ENCODE measurements at places on chromosomes 6 and 20. TPM values are rescaled to one million over a fixed set of nuclear protein-coding genes. Genes with fewer than 3 reads are reported as not detected.

The PPP1R3G gene
- 0.20 TPM for total RNA-seq

The RIPPLY2 gene
- total RNA-seq, result not detected

The OOEP gene
- 7.0 TPM for total RNA-seq

The C20orf202 gene
- total RNA-seq, result 0.22 TPM

The COL21A1 gene
- total RNA-seq, result 1.8 TPM

The LY6G6D gene
- total RNA-seq, result not detected

The PARD6B gene
- total RNA-seq, result 114 TPM

- H3K27ac ChIP-seq, result no peak overlapping the region
- no peaks in the 10 kb centered on the region for H3K27me3 ChIP-seq
- H3K4me3 ChIP-seq, result no peak overlapping the region
- H3K36me3 ChIP-seq, result no peaks in the 10 kb centered on the region
- DNase-seq, result no peak
Observed at GRCh38 chr6:49888742-49889431, 22.6 kb upstream of the CRISP1 start.

DNA sequence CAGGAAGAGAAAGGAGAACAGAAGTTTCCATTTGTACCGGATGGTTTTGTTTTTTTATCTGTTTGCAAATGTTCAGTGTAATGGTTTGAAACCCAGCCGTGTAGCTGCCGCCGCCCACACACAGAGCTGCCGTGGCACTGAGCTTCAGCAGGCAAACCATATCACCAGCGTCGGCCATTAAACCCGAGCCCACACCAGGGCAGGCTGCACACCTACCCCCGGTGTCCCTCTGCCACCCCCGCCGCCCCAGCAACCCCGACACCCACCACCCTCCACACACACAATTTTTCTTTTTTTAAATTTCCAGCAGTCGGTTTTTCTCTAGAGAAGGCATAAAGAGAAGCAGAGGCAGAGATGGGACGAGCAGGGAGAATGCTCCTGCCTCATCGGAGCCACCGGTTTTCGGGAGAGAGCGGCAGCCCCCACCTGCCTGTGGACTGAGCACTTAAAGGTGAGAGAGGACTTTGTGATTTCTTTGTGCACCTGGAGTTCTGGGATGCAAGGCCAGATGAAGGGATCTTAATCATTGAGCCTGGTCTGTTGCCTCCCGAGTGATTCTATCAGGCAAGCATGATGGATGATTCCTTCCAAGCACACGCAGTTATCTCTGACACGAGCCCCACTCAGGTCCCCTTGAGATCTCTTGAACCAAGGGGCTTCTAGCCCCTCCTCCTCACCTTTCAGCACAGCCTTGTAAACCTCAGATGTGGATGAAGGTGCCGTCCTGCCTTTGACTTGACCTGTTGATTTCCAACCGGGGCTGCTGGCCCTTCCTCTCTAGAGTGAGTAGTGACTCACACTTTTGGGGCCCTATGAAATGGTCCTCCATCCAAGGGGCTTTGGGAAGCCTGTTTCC lies 17.5 kb upstream of the ZNF831 start:
- no peaks in the 10 kb centered on the region for H3K36me3 ChIP-seq
- H3K4me3 ChIP-seq, result no peak overlapping the region
- no peaks in the 10 kb centered on the region for H3K4me1 ChIP-seq
- peaks cover 93% of the 10 kb centered on the region for H3K27me3 ChIP-seq
- no peak for DNase-seq

- H3K36me3 ChIP-seq, result no peaks in the 10 kb centered on the region
- no peaks in the 10 kb centered on the region for H3K4me1 ChIP-seq
- H3K4me3 ChIP-seq, result no peak overlapping the region
- no peak for DNase-seq
Observed at GRCh38 chr6:141134723-141135122, 998.0 kb upstream of the GJE1 start.

- peaks cover 79% of the 10 kb centered on the region for H3K27me3 ChIP-seq
- no peaks in the 10 kb centered on the region for H3K36me3 ChIP-seq
- H3K27ac ChIP-seq, result no peak overlapping the region
- no peak for DNase-seq
- H3K4me1 ChIP-seq, result no peaks in the 10 kb centered on the region
Observed at GRCh38 chr6:3603340-3604130, 146.7 kb upstream of the SLC22A23 start.

DNA sequence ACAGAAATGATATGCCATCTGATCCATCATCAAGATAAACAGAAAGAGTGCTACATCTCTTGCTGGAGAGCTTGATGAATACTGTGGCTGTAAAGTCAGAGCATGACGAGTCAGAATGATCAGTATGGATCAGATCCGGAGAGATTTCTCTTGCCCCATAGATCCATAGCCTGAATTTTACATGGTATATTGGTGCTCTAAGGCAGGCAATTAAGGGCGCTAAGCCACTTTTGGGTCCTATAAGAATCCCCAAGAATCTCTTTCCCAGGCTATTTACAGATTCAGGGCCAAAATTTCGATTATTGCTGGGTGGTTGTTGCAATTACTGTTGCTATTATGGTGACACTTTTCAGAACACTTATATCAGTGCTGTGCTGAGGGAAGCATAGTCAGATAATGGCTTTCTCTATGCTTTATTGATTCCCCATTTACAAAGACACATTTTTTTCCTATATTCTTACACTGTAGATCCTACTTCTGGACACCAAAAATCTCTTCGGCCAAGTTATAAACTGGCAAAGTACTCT lies 94.4 kb downstream of the ADGRB3 start:
- no peaks in the 10 kb centered on the region for H3K27me3 ChIP-seq
- no peaks in the 10 kb centered on the region for H3K36me3 ChIP-seq
- H3K27ac ChIP-seq, result no peak overlapping the region
- DNase-seq, result no peak

DNA sequence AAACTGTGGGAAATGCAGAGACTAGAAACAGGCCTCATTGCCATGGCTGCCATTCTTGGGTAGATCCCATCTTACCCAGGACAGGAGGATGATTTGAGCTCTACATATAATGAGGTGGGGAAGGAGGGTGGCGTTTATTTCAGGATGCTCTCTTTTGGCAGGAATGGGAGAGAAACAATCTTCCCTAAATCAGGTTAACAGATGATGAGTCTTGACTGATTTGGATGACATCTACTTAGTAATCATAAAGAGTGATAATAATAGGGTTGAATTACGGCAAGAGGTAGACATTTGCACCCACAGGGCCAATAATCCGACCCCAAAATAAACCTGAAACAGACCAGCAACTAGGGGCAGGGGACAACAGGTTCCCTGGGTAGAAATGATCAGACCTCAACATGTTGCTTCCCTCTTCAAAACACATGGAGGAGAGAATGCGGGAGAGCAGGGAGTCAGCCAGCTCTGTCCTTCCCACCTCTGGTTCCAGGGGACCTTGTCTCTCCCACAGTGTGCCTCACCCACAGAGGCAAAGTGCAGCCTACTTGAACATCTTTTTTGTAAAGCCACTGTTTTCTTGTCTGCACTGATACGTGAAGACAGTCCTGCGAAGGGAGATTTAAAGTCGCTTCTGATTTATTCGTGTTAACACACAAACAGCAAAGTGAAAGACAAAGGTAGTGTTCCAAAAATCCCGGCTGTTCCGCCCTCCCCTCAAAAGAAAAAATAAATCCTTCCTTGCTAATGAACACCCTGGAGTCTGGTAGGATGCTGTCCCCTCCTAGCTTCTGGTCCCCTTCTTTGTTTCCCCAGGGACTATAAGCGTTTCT lies 3.9 kb downstream of the FOXQ1 start:
- H3K27me3 ChIP-seq, result no peaks in the 10 kb centered on the region
- peak overlapping the region; percentile 76 for H3K4me3 ChIP-seq
- peaks cover 18% of the 10 kb centered on the region for H3K4me1 ChIP-seq
- H3K27ac ChIP-seq, result peak overlapping the region; percentile 90

- DNase-seq, result no peak
- H3K27me3 ChIP-seq, result no peaks in the 10 kb centered on the region
- no peak overlapping the region for H3K27ac ChIP-seq
- no peaks in the 10 kb centered on the region for H3K36me3 ChIP-seq
- H3K4me1 ChIP-seq, result no peaks in the 10 kb centered on the region
Observed at GRCh38 chr6:149077208-149077607, 240.3 kb upstream of the TAB2 start.

DNA sequence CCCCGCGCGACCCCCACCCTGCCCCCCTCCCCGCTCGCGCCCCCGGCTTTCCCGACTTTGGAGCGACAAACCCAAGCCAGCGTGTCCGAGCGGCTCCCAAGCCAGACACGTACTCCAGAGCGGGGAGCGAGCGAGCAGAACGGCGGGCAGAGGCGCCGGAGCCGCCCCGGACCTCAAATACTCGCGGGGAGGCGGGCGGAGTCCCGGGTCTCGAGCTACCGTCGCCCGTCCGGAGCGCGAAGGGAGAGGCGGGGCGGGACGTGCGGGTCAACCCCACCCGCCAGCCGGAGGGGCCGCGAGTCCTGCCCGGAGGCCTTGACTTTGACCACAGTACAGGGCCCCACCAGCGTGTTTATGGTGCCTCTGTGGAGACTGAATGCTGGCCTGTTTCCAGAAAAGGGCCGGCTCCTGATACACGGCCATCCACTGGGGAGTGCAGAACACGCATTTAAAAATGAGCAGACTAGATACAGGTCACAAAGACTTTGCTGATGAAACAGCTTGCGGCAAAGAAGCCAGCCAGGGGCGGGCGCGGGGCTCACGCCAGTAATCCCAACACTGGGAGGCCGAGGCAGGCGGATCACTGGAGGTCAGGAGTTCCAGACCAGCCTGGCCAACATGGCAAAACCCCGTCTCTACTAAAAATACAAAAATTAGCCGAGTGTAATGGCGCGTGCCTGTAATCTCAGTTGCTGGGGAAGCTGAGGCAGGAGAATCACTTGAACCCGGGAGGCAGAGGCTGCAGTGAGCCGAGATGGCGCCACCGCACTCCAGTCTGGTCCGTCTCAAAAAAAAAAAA lies at the start of gene SERPINB6:
TSS of gene SERPINB6 (minus strand) at position 148 of the 799 bp plus-strand sequence. CDS start 12,235 bp downstream, outside the sequence.
- H3K27me3 ChIP-seq, result no peaks in the 10 kb centered on the region
- H3K4me3 ChIP-seq, result peak within 1 kb of the TSS; percentile 69
- peaks cover 17% of the 10 kb centered on the region for H3K36me3 ChIP-seq
- peaks cover 9% of the 10 kb centered on the region for H3K4me1 ChIP-seq

- no peaks in the 10 kb centered on the region for H3K36me3 ChIP-seq
- H3K4me3 ChIP-seq, result no peak overlapping the region
- no peak for DNase-seq
- H3K27me3 ChIP-seq, result no peaks in the 10 kb centered on the region
- H3K4me1 ChIP-seq, result no peaks in the 10 kb centered on the region
- H3K27ac ChIP-seq, result no peak overlapping the region
Observed at GRCh38 chr6:46773201-46773855, 19.9 kb upstream of the MEP1A start.

- no peaks in the 10 kb centered on the region for H3K36me3 ChIP-seq
- no peak for DNase-seq
- H3K4me3 ChIP-seq, result no peak overlapping the region
- no peaks in the 10 kb centered on the region for H3K4me1 ChIP-seq
- H3K27ac ChIP-seq, result no peak overlapping the region
Observed at GRCh38 chr6:113169484-113169883, 687.7 kb upstream of the MARCKS start.

DNA sequence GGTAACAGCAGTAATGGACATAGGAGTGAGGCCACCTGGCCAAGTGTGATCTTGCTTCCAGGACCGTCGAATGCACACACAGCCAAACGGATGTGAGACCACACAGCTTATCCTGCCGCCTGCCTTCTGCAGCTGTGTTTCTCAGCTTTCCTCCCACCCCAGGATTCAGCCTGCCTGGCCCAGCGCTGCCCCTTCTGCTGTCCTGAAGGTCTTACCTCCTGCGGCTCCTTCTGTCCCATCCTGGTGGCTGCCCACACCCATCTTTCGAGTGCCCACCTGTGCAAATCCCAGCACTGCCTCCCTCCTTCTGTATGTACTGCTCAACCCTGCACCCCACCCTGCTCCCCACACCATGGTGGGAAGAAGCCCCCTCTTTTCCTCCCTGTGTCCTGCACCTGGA lies 49.4 kb upstream of the DACT2 start:
- no peak overlapping the region for H3K27ac ChIP-seq
- no peak for DNase-seq
- no peak overlapping the region for H3K4me3 ChIP-seq
- peaks cover 7% of the 10 kb centered on the region for H3K36me3 ChIP-seq

GRCh38 chr20:60680554-60680953 lies 571.5 kb upstream of the CDH4 start:
- no peaks in the 10 kb centered on the region for H3K4me1 ChIP-seq
- H3K27me3 ChIP-seq, result no peaks in the 10 kb centered on the region
- DNase-seq, result no peak
- H3K27ac ChIP-seq, result no peak overlapping the region
- no peaks in the 10 kb centered on the region for H3K36me3 ChIP-seq
- no peak overlapping the region for H3K4me3 ChIP-seq

GRCh38 chr6:81735756-81736380 lies 16.6 kb downstream of the TENT5A start:
- no peak overlapping the region for H3K27ac ChIP-seq
- no peak for DNase-seq
- no peaks in the 10 kb centered on the region for H3K4me1 ChIP-seq

GRCh38 chr6:30122515-30122914 lies 9.6 kb upstream of the TRIM31 start:
- H3K4me1 ChIP-seq, result peaks cover 51% of the 10 kb centered on the region
- no peaks in the 10 kb centered on the region for H3K27me3 ChIP-seq
- peaks cover 7% of the 10 kb centered on the region for H3K36me3 ChIP-seq
- peak; percentile 49 for DNase-seq
- H3K4me3 ChIP-seq, result no peak overlapping the region

DNA sequence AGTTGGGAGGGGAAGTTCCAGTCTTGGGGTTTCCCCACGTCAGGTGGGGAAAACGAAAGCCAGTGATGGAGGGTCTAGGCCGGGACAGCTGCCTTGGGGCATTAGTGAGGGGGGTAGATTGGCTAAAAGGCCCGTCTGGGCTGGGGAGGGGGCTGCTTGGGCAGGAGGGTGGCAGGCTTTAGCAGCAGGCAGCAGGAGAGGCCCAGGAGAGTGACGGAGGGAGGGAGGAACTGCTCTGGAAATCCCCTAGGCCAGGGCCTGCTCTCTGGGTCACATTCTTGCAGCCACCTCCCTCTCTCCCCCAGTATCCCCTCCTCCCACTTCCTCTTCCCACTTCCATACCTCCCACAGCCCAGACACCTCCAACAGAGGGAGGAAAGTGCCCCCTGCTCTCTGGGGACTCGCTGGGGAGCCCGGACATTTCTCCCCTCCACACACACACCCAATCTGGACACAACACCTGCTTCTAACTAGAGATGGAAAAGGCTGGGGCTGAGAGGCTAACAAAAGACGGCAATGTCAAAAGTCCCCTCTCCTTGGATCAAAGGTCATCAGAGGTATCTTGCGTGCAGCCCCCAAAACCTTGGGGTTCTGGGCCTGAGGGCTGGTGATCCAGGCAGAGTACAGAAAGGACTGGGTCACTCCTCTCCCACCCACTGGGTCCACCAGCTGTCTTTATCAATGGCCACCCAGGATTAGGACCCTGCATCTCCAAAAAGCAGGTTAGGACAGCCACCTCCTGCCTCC lies 1.8 kb downstream of the NFKBIE start:
- H3K4me3 ChIP-seq, result peak overlapping the region; percentile 98
- peak; percentile 65 for DNase-seq
- peaks cover 58% of the 10 kb centered on the region for H3K36me3 ChIP-seq
- peaks cover 45% of the 10 kb centered on the region for H3K4me1 ChIP-seq
- H3K27me3 ChIP-seq, result peaks cover 25% of the 10 kb centered on the region

GRCh38 chr6:16704401-16705045 lies 56.7 kb downstream of the ATXN1 start:
- H3K36me3 ChIP-seq, result no peaks in the 10 kb centered on the region
- H3K4me1 ChIP-seq, result peaks cover 22% of the 10 kb centered on the region
- no peak for DNase-seq
